Activated CD4-positive, alpha-beta memory T cell treated with anti-CD3 and anti-CD28 coated beads for 36 hours (primary cell): ENCODE measurements at places on chromosomes 7 and 10.

DNA sequence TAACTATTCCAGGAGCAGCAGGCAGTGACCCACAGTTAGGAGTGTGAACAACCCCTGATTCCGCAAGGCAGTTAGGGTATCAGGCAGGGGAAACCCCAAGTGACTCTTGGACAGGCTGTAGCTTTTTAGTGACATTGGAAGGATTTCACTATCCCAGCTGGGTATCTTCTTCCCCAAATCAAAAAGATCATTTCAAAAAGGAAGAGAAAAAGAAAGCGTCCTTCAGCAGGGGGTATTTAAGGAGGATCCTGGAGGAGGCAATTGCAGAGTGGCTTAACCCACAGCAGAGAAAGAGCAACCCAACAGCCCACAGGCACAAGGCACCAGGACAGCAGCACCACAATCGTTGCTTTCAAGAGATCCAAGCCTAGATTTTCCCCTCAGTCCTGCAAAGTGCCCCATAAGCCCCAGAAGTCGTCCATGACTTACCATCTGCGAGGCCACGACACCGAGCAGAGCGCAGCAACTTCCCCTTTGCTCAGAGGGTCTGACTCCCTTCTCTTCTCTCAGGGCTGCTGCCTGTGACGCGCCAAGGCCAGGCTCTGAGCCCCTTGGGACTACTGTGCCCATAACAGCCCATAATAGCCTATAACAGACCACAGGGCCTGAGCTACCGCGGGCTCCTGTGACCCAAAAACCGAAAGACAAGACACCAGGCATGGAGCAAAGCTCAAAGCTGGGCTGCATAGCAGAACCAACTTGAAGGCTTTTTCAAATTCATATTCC, 19.8 kb downstream of the PIK3AP1 start:
- H3K27me3 ChIP-seq: no peaks in the 10 kb centered on the region
- H3K36me3 ChIP-seq: no peaks in the 10 kb centered on the region
- H3K4me3 ChIP-seq: no peak overlapping the region
- no peak for DNase-seq
- H3K27ac ChIP-seq: no peak overlapping the region

- H3K27me3 ChIP-seq: no peaks in the 10 kb centered on the region
- H3K4me1 ChIP-seq: no peaks in the 10 kb centered on the region
- no peak for DNase-seq
- H3K27ac ChIP-seq: no peak overlapping the region
- no peaks in the 10 kb centered on the region for H3K36me3 ChIP-seq
These were observed 337.1 kb upstream of the GLI3 start for GRCh38 chr7:42573881-42574672.

DNA sequence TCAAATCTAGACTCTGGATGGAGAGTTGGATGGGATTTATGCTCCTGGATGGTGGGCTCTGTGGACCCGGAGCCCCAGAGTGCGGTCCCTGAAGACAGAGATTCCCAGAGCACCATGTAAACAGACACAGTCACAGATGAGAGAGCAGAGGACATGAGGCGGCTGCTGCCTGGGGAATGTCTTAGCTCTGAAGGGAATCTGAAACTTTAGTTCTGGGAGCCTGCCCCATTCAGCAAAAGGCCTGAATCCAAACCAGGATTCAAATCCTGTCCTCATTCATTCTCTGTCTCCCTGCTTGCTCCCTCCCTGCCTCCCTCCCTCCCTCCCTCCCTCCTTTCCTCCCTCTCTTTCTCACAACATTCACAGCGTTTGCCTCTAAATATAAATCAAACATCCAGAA, 49.5 kb upstream of the CALD1 start:
- peaks cover 24% of the 10 kb centered on the region for H3K4me1 ChIP-seq
- H3K36me3 ChIP-seq: peaks cover 6% of the 10 kb centered on the region

DNA sequence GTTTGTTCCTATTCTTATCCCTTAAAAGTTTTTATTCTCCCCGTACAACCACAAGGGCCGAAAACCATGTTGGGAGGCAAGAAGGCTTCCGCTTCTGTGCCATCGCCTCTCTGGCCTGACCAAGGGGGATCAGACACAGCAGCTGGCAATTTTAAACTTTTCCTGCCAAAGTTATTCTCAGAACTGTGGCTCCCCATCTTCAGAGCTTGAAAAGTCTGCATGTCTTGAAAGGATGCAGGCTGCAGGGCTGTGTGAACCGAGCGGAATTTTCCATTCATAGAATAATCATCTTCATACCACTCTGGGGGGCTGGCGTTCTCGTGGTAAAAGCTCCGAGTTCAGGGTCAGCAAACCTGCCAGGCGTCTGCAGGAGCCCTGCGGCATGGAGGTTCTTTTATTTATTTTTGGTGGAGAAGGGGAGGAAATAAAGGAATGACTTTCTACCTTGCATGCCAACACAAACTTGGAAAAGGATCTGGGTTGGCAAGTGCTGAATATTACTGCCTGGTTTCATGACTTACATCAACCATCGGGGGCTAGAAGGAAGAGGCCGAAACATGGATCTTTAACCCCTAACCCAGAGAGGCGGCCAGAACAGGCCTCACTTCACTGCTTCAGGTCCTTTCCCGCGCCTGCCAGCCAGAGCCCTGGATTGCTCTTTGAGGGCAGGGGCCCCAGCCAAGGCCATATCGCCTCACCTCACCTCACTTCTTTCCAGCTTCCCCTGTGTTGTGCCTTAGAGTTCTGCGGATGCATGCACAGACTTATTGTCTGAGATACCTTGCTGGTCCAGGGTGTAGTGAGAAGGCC, 3.0 kb upstream of the NANOS1 start:
- no peak overlapping the region for H3K27ac ChIP-seq
- H3K4me1 ChIP-seq: peaks cover 9% of the 10 kb centered on the region
- DNase-seq: no peak
- no peaks in the 10 kb centered on the region for H3K27me3 ChIP-seq
- no peak overlapping the region for H3K4me3 ChIP-seq

GRCh38 chr7:92259610-92260247, 14.0 kb downstream of the ANKIB1 start:
- H3K27ac ChIP-seq: no peak overlapping the region
- H3K27me3 ChIP-seq: no peaks in the 10 kb centered on the region
- H3K4me1 ChIP-seq: peaks cover 28% of the 10 kb centered on the region
- no peak for DNase-seq

GRCh38 chr7:26237035-26237807, 35.7 kb downstream of the CBX3 start:
- H3K4me1 ChIP-seq: no peaks in the 10 kb centered on the region
- no peaks in the 10 kb centered on the region for H3K36me3 ChIP-seq
- DNase-seq: no peak

DNA sequence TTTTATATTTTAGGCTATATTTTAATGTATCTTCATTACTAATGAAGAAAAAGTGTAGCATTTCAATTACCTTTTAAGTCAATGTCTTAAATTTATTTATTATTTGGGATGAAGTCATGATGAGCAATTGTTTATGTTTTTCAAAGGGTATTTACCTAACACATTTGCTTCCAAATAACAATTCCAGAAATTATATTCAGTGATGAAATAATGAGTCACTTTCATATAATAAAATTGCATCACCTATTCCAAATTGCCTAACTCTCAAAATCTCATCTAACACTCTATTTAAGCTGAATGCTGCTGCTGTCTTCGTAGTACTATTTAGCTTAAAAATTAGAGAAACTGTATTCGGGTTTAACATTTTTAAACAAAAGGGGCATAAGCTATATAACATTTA, 97.7 kb downstream of the PRKG1 start:
- DNase-seq: no peak
- no peak overlapping the region for H3K27ac ChIP-seq
- no peaks in the 10 kb centered on the region for H3K4me1 ChIP-seq

GRCh38 chr7:127251465-127252376, 1.0 kb downstream of the GRM8 start:
- no peaks in the 10 kb centered on the region for H3K36me3 ChIP-seq
- H3K4me3 ChIP-seq: peak overlapping the region; percentile 64
- peaks cover 11% of the 10 kb centered on the region for H3K4me1 ChIP-seq
- no peak overlapping the region for H3K27ac ChIP-seq

- no peaks in the 10 kb centered on the region for H3K27me3 ChIP-seq
- no peak overlapping the region for H3K4me3 ChIP-seq
- no peak overlapping the region for H3K27ac ChIP-seq
- no peaks in the 10 kb centered on the region for H3K4me1 ChIP-seq
These were observed 247.0 kb upstream of the FERD3L start for GRCh38 chr7:19392246-19392645.

DNA sequence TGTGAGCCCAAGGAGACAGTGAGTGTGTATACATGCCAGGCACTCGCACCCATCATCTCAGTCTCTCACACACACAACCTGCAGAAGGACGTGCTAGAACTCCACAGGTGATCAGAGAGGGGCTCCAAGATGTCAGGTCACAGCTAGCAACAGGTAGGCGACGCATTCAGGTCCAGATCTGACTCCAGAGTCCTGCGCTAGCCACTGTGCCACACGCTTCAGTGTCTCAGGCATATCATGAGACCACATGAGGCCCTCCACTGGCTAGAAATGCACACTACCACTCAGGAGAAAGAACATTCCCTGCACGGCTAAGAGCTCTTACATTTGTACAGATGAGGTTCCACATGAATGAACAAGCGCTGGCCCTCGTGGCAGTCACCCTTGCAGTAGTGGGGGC, 11.5 kb downstream of the AKR1B1 start:
- H3K4me3 ChIP-seq: no peak overlapping the region
- DNase-seq: no peak
- no peaks in the 10 kb centered on the region for H3K27me3 ChIP-seq
- no peak overlapping the region for H3K27ac ChIP-seq

GRCh38 chr7:44486693-44487092, 3.8 kb downstream of the NUDCD3 start:
- no peak overlapping the region for H3K4me3 ChIP-seq
- no peak for DNase-seq
- H3K4me1 ChIP-seq: peaks cover 71% of the 10 kb centered on the region
- H3K36me3 ChIP-seq: peaks cover 41% of the 10 kb centered on the region
- no peaks in the 10 kb centered on the region for H3K27me3 ChIP-seq

- peak overlapping the region; percentile 11 for H3K4me3 ChIP-seq
- peaks cover 38% of the 10 kb centered on the region for H3K27me3 ChIP-seq
- no peak for DNase-seq
- H3K4me1 ChIP-seq: peaks cover 50% of the 10 kb centered on the region
- peak overlapping the region; percentile 71 for H3K27ac ChIP-seq
- H3K36me3 ChIP-seq: peaks cover 2% of the 10 kb centered on the region
These were observed 81.7 kb downstream of the NRP1 start for GRCh38 chr10:33252794-33253203.

GRCh38 chr10:101818872-101819633, 809 bp upstream of the OGA start:
- H3K27me3 ChIP-seq: no peaks in the 10 kb centered on the region
- H3K36me3 ChIP-seq: peaks cover 12% of the 10 kb centered on the region
- H3K4me3 ChIP-seq: peak overlapping the region; percentile 97
- H3K27ac ChIP-seq: peak overlapping the region; percentile 97
- DNase-seq: no peak

GRCh38 chr7:123041101-123041500, 45.6 kb upstream of the TAS2R16 start:
- no peaks in the 10 kb centered on the region for H3K27me3 ChIP-seq
- no peaks in the 10 kb centered on the region for H3K36me3 ChIP-seq
- H3K27ac ChIP-seq: no peak overlapping the region
- no peaks in the 10 kb centered on the region for H3K4me1 ChIP-seq

GRCh38 chr10:5814110-5815107, 1.2 kb upstream of the GDI2 start:
- H3K27me3 ChIP-seq: no peaks in the 10 kb centered on the region
- H3K4me1 ChIP-seq: peaks cover 57% of the 10 kb centered on the region
- H3K36me3 ChIP-seq: peaks cover 19% of the 10 kb centered on the region
- DNase-seq: no peak

GRCh38 chr10:118595598-118596425, at the start of gene PRLHR:
Gene PRLHR (minus strand): TSS chr10:118595648. CDS start chr10:118595244, 404 bp downstream.
- H3K36me3 ChIP-seq: no peaks in the 10 kb centered on the region
- peaks cover 52% of the 10 kb centered on the region for H3K27me3 ChIP-seq
- peak; percentile 22 for DNase-seq
- H3K4me3 ChIP-seq: no peak within 1 kb of the TSS

GRCh38 chr10:58479045-58479444, 33.6 kb upstream of the BICC1 start:
- peaks cover 10% of the 10 kb centered on the region for H3K27me3 ChIP-seq
- H3K36me3 ChIP-seq: no peaks in the 10 kb centered on the region
- DNase-seq: no peak
- no peak overlapping the region for H3K27ac ChIP-seq
- H3K4me1 ChIP-seq: no peaks in the 10 kb centered on the region
- no peak overlapping the region for H3K4me3 ChIP-seq

DNA sequence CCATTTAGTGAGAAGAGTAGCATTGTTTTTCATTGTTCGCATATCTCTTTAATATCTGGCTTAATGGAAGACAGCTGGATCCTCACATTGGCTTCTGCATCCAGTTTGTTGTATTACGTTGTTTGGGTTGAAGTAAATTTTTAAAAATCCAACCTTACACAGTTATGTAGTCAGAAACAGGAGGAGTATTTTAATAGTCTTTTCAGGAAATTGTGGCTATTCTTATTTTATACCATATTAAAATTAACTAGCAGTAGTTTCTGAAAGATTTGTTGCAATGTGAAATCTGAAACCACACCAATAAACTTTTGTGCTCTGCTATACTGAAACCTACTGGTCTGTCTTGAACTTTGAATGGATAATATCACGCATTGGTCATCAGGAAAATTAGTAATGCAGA, 27.9 kb downstream of the MYPN start:
- peaks cover 12% of the 10 kb centered on the region for H3K27me3 ChIP-seq
- no peak overlapping the region for H3K4me3 ChIP-seq
- no peak for DNase-seq
- H3K36me3 ChIP-seq: no peaks in the 10 kb centered on the region

DNA sequence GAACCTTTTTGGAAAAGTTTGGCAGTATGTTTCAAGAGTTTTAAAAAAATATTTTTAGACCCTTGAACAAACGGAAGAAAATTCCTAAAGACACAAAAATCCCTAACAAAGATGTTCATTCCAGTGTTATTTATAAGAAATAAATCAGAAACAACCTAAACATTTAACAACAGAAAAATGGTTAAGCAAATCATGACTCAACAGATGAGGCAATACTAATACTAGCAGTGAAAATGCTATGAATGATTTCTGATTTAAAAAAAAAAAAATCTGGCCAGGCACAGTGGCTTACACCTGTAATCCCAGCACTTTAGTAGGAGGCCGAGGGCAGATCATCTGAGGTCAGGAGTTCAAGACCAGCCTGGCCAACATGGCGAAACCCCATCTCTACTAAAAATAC, 61.0 kb downstream of the ARHGAP12 start:
- H3K27ac ChIP-seq: no peak overlapping the region
- no peaks in the 10 kb centered on the region for H3K27me3 ChIP-seq
- no peak for DNase-seq
- no peak overlapping the region for H3K4me3 ChIP-seq

- peaks cover 73% of the 10 kb centered on the region for H3K27me3 ChIP-seq
- peaks cover 19% of the 10 kb centered on the region for H3K4me1 ChIP-seq
- no peak overlapping the region for H3K27ac ChIP-seq
- peak; percentile 13 for DNase-seq
- H3K4me3 ChIP-seq: peak overlapping the region; percentile 42
These were observed 304.6 kb downstream of the PRPF18 start for GRCh38 chr10:13891128-13892000.

DNA sequence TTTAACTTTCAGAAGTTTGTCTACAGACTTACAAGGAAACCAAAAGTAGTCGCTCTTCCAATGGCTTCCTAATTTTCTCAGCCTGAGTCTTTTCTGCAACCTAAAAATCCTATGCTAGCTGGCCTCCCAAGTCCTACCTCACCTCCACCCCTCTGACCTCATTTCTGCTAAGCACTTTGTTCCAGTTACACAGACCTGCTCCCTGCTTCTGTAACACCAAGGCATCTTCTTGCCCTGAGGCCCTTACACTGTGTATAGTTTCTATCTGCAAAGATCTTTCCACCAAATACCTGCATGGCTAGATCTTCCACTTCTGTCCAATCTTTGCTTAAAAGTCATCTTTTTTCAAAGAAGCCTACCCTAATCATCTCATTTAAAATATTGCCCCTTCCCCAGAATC, 1.9 kb upstream of the SNX13 start:
- H3K4me1 ChIP-seq: peaks cover 33% of the 10 kb centered on the region
- H3K27me3 ChIP-seq: no peaks in the 10 kb centered on the region
- H3K4me3 ChIP-seq: no peak overlapping the region
- peaks cover 3% of the 10 kb centered on the region for H3K36me3 ChIP-seq
